CD8-positive, alpha-beta memory T cell (primary cell): ENCODE measurements at places on chromosomes 16 and 17.

GRCh38 chr16:1045993-1046911 lies 26.3 kb upstream of the SSTR5 start:
- no peak for DNase-seq

- no peak for DNase-seq
These were observed 278.6 kb downstream of the HAPSTR1 start for GRCh38 chr16:9370061-9370491.

DNA sequence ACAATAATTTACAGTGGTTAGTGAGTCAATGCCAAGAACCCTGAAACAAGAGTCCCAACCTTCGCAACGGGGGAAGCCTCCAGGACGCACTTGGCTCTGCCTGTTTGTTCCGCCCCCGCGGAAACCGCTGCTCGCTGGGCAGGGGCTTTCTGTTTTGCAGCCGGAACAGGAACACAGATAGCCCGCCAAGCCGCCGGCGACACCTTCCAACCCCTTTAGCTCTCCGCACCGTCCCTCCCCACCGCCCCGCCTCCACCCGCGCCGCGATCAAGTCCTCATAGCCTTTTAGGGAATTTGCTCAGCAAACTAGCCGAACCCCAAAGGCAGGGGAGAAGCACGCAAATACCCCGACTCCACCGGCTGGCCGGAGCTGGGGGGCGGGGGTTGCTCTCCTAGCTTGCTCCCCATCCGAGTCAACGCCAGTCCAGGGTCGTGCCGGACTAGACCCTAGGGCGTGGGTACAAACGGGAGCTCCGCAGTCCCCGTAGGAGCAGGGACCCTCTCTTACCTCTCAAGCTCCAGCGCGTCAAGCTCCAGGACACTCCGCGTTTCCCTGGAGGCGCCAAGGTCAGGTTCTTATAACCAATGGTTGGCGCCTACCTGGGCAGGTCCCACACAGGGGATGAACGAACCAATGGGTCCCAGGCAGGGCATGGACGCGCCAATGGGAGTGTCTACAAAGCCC lies at the start of gene SLFN13:
Gene SLFN13 (minus strand): TSS at position 553 of the 685 bp plus-strand sequence. CDS start 3,086 bp downstream, outside the sequence.
- peak; percentile 89 for DNase-seq

DNA sequence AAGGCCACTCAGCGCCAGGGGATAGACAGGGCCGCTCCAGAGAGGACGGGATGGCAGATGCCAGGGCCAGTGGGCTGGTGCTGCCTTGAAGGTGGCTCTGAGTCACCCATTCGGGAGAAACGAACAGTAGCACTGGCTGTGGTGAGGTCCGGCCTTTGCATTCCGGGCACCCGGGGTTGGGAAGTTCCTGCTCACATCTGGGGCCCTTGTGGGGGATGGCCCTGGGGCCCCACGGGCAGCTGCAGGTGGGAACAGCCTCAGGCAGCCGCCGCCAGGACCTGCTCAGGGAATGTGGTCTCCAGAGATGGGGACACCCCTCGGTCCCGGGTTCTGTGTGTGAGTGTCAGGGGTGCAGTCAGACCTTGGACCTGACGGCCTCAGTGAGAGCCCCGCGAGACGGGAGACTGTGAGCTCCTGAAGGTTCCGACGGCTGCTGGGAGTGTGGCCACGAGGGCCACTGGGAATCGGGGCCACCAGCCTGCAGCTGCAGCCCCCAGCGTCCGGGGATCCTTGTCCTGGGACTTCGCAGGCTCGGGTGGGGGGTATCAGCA lies 1.4 kb downstream of the CBFA2T3 start:
- DNase-seq: no peak

DNA sequence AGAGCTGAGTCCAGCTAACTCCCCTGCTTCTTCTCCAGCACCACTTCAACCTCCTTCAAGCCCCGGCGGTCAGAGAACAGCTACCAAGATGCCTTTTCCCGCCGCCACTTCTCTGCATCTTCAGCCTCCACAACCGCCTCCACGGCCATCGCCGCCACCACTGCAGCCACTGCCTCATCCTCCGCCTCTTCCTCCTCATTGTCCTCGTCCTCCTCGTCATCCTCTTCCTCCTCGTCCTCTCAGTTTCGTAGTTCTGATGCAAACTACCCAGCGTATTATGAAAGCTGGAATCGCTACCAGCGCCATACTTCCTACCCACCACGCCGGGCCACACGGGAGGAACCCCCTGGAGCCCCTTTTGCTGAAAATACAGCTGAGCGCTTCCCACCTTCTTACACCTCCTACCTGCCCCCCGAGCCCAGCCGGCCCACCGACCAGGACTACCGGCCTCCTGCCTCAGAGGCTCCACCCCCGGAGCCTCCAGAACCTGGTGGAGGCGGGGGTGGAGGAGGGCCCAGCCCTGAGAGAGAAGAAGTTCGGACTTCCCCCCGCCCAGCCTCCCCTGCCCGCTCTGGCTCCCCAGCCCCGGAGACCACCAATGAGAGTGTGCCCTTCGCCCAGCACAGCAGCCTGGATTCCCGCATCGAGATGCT lies 7.1 kb downstream of the SETD1A start:
- DNase-seq: no peak

- no peak for DNase-seq
These were observed 26.5 kb upstream of the ALOX12 start for GRCh38 chr17:6969323-6969726.

DNA sequence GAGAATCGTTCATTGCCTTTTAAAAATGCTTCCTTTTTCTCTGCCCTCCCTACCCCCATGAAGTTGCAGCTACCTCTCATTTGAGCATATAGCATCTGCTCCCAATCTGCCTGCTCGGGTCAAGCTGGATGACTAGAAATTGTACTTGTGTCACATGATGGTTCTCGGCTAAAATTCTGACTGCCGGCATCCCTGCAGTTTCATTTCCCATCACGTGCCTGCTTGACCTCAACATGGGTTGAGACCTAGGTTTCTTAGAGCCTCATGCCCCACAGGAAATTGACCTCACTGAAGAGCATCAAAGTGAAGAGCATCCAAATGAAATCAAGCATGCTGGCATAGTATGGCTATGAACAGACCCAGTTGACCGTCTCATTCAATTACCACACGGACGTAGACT lies 581.6 kb upstream of the PSMD7 start:
- no peak for DNase-seq

DNA sequence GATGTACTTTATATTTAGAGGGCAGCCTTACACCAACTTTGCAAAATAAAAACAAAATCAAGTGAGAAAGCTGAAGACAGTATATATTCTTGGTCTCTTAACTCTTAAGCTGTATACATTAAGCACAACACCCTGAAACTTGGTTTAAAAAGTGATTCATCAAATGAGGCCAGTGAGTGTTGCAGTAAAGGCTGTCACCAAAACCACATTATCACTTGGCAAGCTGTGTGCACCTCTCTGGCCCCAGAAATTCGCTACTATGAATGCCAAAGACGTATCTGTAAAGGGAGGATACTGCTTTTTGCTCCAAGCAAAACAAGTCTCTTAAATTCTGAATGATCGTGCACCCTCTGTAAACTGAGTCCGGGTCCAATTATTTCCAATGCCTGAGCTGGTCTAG lies 163.9 kb downstream of the ZFHX3 start:
- no peak for DNase-seq

- DNase-seq: no peak
These were observed 22.0 kb upstream of the CIBAR2 start for GRCh38 chr16:85134076-85134788.

GRCh38 chr17:3485481-3486068 lies 9.8 kb downstream of the ASPA start:
- DNase-seq: no peak

- no peak for DNase-seq
These were observed 8.2 kb downstream of the CANT1 start for GRCh38 chr17:79001190-79002020.

DNA sequence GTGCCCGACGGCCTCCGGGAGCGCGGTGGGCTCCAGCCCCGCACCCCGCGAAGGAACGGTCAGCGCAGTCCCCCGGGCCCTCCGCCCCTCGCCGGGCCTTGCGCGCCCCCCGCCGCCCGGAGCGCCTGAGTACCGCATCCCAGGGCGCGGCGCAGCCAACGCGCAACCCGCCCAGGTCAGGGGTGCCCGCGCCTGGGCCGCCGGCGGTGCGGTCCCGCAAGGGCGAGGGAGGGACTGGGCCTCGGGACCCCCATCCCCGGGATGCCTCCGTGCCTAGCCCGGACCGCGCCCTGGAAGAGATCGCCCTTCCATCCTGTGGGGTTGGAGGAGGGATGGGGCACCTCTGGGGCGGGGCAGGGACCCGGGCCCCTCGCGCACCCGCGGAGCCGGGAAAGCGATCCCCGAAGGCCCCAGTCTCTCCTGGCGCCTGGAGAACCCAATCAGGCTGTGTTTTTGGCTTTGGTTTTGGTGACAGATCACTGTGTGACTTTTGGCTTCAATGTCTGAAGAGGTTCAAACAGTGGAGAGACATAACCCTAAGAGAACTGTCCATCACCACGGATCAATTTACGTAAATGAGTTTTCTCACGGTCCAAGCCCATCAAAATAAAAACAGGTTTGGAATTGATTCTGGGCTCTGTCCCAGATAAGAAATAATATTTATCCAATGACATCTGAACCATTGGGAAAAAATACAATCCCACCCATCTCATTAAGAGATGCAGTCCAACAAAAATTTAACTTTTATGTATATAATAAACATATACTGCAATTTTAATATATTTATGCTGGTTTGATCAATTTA lies 17.8 kb downstream of the ENPP7 start:
- no peak for DNase-seq

DNA sequence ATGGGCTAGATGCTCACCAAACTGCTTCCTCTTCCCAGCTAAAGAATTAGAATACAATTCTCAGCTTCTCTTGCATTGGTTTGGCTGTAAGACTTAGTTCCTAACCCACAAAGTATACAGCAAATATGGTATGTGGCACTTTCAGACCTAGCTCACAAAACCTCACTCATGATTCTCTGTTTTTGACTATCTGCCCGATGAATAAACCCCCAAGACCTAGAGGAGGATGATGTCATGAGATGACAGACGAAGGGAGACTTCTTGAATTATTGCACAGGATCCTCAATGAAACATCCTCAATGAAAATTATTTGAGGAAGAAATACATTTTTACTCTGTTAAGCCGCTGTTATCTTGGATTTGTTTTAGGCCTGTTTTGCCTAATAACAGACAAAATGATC lies 14.3 kb downstream of the CNOT1 start:
- no peak for DNase-seq

- no peak for DNase-seq
These were observed 45.8 kb upstream of the TAOK1 start for GRCh38 chr17:29344201-29344856.

DNA sequence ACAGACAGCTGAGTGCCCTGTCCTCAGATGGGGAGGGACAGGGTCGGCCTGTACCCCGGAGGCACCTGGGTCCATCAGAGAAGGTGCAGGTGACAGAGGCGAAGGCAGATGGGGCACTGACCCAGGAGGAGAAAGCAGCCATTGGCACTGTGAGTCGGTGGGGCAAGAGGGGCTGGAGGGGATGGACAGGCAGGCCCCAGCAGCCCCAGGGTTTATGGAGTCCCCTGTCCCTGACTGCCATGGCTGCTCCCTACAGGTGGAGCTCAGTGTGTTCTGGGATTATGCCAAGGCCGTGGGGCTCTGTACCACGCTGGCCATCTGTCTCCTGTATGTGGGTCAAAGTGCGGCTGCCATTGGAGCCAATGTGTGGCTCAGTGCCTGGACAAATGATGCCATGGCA lies 32.1 kb downstream of the ANKRD40 start:
- no peak for DNase-seq

DNA sequence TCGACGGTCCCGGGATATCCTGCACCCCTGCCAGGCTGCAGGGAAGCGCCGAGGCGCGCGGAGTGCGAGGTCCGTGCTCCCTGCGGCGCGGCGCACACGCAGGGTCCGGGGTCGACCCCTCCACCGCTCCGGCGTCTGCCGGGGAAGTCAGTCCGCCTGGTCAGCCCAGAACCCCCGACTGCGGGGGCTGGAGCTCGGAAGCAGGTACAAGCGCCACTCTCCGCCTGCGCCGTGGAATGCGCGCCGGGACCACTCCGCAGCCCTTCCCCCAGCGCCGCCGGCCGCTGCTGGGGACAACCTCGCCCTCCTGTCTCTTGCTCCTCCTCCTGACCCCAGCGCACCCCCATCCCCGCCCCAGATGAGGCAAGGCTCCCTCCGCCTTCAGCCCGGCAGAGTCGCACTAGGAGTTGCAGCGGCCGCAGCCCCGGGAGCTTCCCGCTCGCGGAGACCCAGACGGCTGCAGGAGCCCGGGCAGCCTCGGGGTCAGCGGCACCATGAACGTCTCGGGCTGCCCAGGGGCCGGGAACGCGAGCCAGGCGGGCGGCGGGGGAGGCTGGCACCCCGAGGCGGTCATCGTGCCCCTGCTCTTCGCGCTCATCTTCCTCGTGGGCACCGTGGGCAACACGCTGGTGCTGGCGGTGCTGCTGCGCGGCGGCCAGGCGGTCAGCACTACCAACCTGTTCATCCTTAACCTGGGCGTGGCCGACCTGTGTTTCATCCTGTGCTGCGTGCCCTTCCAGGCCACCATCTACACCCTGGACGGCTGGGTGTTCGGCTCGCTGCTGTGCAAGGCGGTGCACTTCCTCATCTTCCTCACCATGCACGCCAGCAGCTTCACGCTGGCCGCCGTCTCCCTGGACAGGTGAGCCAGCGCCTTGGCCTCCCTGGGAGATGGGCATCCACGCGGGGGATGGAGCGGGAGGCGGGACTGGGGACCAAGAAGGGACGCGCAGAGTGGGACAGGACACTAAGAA lies at the start of gene GALR2:
Gene GALR2 (plus strand): TSS at position 392 of the 974 bp plus-strand sequence. CDS start 103 bp downstream, at position 495.
- DNase-seq: no peak

GRCh38 chr17:27915709-27916108 lies 22.5 kb upstream of the LYRM9 start:
- no peak for DNase-seq

DNA sequence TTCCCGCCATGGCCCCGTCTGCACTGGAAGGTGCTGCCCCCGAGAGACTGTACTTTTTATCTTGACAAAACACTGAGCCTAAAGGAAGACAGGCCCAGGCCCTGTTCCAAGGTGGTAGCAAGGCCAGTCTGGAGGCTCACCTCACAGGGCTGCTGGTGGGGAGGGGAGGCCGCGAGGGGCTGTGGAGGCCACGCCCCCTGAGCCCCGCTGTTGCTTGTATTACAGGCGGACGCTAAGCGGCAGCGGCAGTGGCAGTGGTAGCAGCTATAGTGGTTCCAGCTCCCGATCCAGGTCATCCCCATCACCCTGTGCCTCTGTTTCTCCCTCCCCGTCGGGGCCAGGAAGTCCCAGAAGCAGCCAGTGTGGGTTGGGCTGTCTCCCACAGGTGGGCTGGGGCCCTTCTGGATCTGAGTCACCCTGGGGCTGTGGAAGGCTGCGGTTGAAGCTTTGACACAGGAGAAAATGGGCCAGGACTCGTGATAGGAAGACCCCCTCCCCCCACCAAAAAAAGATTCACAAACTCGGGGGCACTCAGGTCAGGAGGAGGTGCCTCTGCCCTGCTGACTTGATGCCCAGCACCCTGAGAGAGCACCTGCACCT lies 13.3 kb upstream of the IL17C start:
- DNase-seq: no peak
